Activated T-helper 1 cell treated with anti-CD3 and anti-CD28 coated beads, Interleukin-2, amount 50 U/mL, for 16 hours (primary cell): ENCODE measurements at places on chromosomes 13 and 19.

DNA sequence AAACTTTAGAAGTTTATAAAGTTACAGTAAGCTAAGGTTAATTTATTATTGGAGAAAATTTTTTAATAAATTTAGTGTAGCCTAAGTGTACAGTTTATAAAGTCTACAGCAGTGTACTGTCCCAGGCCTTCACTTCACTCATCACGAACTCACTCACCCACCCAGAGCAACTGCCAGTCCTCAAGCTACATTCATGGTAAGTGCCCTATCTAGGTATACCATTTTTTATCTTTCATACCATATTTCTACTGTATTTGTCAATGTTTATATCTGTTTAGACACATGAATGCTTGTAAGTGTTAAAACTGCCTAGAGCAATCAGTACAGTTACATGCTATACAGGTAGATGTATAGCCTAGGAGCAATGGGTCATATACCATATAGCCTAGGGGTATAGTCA lies 12.5 kb downstream of the INTS6 start:
- DNase-seq = no peak

DNA sequence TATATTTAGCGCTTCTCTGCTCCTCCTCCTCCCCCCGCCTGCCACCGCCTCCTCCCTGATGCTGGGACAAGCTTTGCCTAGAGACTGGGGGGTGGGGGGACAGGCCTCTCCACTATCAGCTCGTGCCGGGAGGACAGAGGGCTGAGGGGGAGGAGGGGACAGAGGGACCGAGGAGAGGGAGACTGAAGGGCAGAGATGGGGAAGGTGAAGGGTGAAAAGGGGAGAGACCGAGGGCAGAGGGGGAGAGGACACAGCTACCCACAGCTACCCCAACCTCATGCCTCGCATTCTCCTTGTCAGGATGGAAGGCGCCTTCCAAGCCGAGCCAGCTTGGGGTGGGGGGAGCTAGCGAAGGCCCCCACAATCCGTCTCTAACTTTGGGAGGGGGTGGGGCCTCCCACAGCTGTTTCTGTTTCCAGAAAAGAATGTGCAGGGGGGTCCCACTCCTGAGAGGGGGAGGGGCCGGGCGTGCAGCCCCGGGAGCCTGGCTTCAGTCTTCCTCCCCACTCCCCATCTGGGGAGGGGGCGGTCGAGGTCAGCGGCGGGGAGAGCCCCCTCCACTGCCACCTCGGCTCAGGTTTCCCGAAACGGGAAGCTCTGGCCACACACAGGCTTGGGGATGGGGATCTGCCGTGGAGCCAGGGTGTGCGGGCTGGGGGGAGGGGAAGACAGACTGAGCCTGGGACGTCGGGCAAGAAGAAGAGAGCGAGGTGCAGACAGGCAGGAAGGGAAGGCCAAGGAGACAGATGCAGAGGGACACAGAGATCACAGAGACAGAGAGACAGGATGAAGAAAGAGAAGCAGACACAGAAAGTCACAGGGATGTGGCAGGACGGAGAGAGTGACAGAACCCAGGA lies 1.6 kb downstream of the DACT3 start:
- no peak for DNase-seq

DNA sequence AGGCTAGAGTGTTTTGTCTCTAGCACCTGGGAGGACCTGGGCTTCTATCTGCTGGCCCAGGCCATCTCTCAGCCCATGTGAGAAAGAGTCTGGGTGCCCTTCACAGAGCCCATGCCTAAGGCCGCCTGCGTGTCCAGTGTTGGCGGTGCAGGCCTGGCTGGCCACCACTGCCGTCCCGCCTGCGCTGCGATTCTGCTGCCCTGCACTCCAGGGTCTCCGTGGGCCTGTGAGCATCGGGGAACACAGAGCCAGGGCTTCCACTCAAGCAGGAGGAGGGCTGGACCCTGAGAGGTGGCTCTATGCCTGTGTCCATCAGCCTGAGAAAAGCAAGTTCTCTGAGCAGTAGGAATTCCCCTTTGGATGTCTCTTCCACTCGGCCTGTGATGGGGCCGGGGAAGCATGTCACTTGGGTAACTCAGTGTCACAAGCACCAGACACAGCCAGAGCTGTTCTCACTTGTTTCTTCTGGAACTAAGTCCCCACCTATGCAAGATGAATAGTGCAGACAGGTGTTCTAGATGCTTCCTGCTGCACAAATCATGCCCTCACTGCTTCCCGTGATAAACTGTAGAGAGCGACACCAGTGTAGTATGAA lies 93.9 kb downstream of the RAB20 start:
- DNase-seq = no peak

- no peak for DNase-seq
Observed at GRCh38 chr13:31947105-31947504, 84.5 kb upstream of the FRY start.

- no peak for DNase-seq
Observed at GRCh38 chr19:14164724-14165493, 28.5 kb upstream of the ASF1B start.

DNA sequence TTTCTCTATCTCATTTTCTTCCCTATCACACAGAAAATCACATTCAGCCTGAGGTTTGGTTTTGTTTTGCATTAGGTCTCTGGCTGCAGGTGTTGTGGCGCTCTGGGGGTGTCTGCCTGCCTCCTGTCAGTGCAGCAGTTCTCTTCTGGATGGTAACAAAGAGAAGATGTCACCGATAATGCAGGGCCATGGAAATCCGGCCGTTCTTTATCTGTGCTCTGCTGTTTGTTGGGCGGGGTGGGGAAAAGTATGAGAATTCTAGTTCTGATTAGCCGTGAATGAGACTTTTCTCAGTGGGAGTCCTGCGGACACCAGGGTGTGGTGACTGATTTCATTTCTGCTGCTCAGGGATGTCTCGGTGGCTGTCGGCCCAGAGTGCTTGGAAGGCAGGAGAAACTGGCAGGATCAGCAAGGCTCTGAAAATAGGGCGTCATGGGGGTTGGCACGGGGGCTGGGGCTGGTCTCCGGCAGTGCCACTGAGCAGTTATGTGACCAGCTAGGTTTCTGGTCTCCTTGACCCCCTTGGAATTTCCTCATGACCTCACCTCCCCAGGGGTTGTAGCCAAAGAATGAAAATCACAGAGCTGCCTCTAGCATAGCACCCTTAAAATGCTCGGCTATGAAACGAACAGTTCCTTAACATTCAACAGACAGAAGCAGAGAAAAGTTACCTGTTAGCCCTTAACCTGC lies 5.0 kb downstream of the RNF113B start:
- no peak for DNase-seq

- no peak for DNase-seq
Observed at GRCh38 chr13:105920370-105920769, 615.1 kb downstream of the EFNB2 start.

DNA sequence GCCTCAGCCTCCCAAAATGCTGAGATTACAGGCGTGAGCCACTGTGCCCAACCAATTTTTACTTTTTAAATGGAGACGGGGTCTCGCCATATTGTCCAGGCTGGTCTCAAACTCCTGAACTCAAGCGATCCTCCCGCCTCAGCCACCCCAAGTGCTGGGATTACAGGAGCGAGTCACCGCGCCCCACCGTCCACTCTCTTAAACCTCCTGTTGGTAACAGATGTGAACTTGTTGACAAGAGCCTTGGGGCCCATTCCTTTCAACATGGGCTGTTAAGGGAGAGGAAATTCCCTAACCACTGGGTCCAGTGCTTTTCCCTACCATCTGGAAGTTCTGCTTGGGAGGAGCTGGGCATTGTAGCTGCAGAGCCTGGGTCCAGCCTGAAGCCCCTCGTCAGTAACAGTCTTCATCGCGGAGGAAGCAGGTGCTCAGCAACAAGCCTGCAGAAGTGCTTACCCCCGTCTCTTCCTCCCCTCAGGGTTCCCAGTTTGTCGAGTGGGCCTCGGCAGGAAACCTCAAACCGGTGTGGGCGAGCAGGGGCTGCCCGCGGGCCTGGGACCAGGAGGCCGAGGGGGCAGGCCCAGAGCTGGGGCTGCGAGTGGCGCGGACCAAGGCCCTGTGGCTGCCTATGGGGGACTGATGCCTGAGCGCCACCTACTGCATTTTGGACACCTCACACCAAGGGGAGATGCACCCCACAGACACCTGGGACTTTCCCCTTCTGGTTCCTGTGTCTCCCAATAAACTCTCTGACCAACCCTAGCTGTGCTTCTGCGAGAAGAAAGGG lies 4.0 kb upstream of the FLT3LG start:
- DNase-seq = peak; percentile 41

DNA sequence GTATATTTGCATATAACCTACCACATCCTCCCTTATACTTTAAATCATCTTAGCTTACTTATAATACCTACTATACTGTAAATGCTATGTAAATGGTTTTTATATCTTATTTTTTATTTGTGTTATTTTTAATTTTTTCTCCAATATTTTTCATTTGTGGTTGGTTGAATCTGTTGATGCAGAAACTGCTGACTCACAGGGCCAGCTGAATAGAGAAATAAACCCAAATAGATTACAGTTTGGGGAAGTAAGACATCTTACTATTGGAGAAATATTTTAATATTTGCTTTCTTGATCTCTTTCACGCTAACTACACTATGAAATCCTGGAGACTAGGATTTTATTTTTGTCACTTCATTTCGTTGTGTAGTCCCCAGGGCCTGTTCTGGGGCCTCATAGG lies 7.1 kb downstream of the SMAD9 start:
- DNase-seq = no peak
